ENCODE measurements at places on chromosomes 7 and 10.

- DNase-seq = no peak
Measured at GRCh38 chr10:35497909-35498308, 107.2 kb upstream of the GJD4 start.

- no peak for DNase-seq
Measured at GRCh38 chr10:5484205-5484604, 15.2 kb downstream of the CALML5 start.

- peak; percentile 34 for DNase-seq
Measured at GRCh38 chr7:138738551-138739335, 37.6 kb upstream of the SVOPL start.

- DNase-seq = no peak
Measured at GRCh38 chr7:19262826-19263225, 117.6 kb upstream of the FERD3L start.

DNA sequence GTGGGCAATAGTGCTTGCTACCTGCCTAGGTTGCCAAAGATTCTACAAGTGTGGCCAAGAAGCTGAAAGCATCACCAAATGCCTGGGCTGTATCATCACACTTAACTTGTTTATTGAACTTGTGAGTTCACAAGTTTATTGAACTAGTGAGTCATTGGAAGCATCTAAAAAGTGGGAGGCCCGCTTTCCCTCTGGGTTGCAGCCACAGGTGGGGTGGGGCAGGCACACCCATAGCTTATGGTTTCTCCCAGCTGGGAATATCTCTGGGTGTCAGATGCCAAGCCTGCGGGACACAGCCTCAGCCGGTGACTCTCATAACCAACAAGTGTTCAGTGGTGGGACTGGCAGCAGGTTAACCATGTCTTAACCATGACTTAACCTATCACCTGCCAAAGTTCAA, 145.9 kb upstream of the FAM13C start:
- DNase-seq = no peak

- no peak for DNase-seq
Measured at GRCh38 chr7:134908289-134908688, 78.0 kb upstream of the AGBL3 start.

- DNase-seq = no peak
Measured at GRCh38 chr7:128827971-128828711, 2.1 kb upstream of the FLNC start.

- no peak for DNase-seq
Measured at GRCh38 chr10:129637846-129638245, 170.8 kb downstream of the MGMT start.

GRCh38 chr7:150938566-150938965, 39.6 kb downstream of the KCNH2 start:
- DNase-seq = no peak

- no peak for DNase-seq
Measured at GRCh38 chr7:141262101-141263090, 188.5 kb downstream of the TMEM178B start.

DNA sequence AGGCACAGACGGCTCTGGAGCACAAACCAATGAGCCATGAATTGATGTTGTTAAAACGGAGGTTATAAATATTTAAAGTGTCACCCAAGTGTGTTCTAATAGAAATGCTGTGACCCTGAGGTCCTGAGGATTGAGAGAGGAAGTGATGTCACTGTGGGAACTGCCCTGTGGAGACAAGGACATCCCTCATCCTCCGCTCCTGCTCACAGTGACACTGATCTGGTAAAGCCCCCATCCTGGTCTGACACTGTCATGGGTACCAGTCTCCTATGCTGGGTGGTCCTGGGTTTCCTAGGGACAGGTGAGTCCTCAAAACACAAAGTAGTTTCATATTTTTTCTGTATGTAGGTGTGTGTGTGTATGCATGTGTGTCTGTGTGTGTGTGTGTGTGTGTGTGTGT, 237.9 kb upstream of the PRSS1 start:
- DNase-seq = no peak

DNA sequence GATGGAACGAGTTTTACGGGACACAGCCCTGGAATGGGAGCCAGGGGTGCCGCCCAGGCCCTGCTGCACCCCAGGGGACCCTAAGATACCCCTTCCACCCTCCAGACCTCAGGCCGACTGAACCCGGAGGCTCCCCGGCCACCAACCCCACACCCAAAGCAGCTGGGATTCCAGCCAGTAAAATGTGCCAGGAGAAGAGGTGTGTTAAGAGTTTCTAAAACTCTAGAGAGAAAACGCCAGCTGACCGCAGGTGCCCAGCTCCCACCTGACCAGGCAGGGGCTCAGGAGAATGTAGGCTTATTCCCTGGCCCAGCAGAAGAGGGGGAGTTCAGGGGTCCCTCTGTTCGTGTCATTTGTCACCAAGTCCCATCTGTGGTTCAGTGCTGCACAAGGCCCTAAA, 17.5 kb downstream of the NUDT1 start:
- no peak for DNase-seq

GRCh38 chr10:67924136-67924535, 39.7 kb downstream of the SIRT1 start:
- no peak for DNase-seq

DNA sequence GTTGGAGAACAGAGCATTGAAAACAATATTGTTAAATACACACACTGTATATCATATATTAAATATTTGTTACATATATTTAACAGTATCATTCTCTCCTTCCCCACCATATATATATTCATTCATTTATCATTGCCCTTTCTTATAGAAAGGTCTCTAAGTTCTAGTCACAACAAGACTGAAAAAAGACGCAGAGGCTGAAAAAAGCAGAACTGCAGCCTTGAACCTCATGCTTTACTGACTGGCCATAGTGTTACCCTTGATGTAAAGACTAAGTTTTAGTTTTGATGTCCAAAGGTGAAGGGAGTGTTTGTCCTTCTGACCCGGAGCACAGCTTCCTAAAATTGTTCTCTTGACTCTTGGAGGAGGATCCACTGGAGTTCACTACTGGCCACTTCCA, 247.9 kb downstream of the PTEN start:
- no peak for DNase-seq

DNA sequence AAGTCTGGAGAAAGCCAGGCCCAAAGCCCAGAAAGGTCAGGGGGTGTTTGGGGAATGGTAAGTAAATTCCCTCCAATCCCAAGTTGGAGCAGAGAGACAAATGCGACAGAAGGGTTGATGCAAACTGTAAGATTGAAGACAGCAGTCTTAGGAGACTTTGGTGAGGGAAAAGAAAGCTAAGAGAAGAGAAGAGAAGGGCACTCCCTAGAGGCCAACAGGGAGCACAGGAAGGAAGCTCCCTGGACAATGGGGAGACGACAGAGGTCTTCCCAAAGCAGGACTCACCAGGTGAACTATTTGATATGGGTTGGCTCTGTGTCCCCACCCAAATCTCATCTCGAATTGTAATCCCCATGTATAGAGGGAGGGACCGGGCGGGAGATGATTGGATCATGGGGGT, 151.5 kb downstream of the KIF20B start:
- no peak for DNase-seq
